ENCODE measurements at places on chromosomes 16 and 17.

GRCh38 chr16:466651-467050, 41.2 kb downstream of the RAB11FIP3 start:
- DNase-seq = no peak

DNA sequence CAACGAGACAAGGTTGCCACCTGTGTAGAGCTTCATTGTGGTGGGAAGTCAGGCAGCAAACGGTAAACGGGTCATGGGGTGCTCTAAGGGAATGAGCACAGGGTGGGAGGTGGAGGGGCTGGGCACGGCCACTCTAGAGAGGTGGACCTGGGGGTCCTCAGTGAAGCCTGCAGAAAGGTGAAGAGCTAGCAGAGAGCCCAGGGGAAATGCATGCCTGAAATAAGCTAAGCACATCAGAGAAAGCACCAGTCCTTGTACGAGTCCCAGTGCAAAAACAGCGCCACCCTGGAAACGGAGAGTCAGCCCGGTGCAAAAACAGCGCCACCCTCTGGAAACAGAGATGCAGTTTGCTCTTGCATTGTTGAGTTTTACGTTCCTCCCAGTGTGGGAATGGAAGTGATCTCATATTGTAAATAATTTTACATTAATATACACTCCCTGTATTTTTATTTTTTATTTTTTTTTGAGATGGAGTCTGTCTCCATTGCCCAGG, 65.0 kb downstream of the TBC1D16 start:
- DNase-seq = no peak

DNA sequence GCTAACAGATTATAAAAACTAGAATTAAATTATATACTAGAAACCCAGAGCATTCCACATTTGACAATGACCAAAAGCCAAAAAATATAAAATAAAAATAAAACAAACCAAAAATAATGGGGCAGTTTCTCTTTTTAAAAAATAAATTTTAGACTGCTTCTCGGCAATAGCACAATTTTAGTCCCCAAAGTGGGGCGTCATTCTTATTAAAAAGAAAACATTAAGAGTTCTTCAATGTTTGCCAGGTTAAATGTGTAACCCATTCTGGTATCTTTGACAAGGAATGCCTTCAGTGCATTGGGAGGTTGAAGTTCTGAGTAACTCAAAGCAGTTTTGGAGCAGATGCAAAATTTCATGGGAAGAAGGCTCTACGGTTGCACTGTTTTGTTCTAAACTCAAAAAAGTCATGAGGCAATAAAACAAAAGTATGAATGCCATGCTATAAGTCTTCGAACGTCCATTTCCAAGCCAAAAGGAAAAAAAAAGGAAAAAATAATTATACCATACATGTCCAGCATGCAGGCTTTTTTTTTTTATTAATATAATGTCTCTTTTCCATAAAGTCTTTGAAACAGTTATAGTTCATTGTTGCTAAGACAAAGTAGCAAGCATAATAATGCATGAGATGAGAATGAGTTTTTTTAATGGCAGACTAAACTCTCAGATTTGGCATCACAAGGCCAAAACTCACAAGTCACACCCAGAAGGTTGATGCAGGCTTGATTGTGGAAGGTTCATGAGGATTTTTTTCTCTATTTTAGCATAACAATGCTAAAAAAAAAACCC, 3.1 kb downstream of the MAF start:
- no peak for DNase-seq

DNA sequence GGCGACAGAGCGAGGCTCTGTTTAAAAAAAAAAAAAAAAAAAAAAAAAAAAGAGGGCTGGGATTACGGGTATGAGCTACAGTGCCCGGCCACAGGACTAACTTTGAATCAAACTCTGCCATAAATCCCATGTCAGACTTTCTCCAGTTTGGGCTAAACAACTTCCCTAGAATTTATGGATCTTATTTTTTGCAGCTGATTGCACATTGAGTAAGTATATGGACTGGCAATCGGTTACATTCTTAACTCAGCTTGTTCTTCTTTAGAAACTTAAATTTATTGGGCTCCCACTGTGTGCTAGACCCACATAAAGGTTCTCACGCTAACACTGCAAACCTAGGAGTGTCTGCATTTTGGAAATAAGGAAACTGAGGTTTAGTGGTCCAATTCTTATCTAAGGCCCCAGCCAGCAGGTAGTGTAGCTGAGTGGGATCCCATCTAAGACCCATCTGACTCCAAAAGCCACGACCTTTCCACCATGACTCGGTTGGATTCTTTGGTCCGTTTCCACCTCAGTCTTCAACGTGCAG, 718 bp upstream of the CBFB start:
- no peak for DNase-seq

- no peak for DNase-seq
Measured at GRCh38 chr17:79789943-79790804, 6.7 kb downstream of the CBX8 start.

DNA sequence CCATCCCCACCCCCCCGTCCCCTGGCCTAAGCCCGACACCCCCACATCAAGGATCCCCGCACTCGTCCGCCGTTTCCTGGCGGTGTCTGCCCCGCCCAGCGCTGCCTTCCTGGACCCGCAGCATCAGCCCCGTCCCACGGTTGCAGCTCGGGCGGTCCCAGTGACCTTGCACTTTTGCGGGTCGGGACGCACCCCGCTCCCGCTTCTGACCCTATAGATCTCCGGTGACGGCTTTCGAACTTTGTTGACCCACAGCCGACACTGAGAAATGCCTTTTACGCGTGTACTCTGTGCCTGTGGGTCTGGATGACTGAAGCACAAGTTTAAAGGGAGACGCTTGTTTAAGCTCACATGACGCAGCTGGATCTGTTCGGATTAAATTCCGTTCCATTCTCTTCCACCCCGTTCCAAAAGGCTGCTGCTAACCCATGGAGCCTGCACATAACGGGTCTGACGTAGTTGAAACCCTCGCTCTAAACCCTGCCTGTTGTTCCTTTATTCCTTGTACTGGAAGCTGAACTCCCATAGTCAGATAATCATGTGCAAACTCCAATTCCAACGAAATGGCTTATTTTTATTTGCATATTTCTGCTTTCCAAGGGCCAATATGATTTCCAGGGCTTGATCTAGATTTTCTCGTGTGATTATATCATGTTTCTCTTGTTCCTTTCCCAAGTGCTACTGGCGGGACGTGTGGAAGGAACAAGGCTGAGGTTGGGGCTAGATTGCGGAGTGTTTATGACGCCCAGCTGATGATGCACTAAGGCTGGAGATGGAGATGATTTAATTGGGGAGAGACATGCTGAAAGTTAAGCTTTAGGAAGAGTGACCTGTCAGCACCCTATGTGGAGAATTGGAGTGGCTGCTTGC, 834 bp downstream of the FLYWCH1 start:
- DNase-seq = peak; percentile 73

DNA sequence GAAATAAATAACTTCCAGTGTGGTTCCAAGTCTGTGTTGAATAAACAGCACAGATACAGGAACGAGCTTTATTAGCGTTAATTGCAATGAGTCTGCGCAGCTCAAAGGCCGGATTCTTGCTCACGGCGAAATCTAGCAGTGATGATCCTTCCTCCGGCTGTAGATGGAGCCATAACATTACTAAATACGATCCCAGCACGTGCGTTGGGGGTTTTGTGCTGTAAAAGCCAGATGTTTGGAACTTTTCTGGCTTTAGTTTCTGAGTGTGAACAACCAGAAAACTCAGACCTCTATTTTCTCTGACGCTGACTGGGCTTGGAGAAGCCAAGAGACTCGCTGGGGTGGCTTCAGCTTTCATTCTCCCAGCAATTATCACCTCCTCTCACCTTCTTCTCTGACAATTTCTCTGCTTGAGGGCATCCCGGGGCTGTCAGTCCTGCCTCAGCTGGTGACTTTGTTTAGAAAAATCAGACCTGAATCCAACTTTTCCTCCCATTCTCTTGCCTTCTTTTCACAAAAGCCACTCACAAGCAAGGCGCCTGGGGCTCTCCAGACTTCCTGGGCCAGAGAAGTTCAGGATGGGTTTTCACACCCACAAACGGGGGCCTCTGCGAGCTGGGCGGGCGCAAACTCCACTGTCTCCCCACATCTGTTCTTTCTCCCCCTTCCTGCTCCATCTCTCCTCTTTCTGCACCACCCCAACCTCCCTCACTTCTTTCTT, 47.1 kb upstream of the AKTIP start:
- peak; percentile 67 for DNase-seq

DNA sequence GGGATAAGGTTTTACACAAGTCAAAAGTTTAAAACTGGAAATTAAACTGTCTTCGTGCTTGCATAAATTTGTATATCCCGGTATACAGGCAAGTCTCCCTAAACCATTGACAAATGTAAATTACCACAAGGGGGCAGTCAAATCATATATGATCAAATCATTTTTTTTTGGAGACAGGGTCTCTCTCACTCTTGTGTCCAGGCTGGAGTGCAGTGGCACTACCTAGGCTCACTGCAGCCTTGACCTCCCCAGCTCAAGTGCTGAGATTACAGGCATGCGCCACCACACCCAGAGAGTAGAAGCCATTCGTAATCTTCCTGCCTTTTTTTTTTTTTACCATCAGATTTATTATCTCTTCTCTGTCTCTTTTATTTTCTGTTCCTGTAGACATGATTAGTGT, 18.5 kb downstream of the TOP2A start:
- no peak for DNase-seq

GRCh38 chr17:75459590-75460267, 3.3 kb downstream of the TMEM94 start:
- no peak for DNase-seq

Measured in stimulated activated effector memory CD8-positive, alpha-beta T cell treated with anti-CD3 and anti-CD28 coated beads, Interleukin-12 subunit alpha, Interleukin-12 subunit beta, amount 100 ng/mL, for 72 hours (primary cell).